Islet precursor cell (in vitro differentiated cells): ENCODE measurements at places on chromosomes 13 and 19.

GRCh38 chr13:26681036-26681435, 79.5 kb downstream of the GPR12 start:
- DNase-seq, result no peak

DNA sequence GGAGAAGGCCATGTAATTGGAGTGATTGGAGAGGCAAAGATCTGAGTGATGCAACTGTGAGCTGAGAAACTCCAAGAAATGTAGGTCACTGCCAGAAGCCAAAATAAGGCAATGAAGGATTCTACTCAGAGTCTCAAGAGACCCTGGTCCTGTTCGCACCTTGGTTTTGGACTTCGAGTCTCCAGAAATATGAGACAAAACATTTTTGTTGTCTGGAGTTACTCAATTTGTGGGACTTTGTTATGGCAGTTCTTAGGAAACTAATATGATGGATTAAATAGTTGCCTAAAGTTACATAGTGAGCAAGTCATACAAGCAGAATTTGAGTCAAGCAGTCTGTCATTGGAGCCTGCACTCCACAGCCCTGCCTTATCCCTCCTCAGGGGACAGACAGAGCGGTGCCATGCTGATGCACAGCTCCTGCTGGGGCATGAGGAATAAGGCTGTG, 104.2 kb downstream of the ITGBL1 start:
- no peak for DNase-seq

DNA sequence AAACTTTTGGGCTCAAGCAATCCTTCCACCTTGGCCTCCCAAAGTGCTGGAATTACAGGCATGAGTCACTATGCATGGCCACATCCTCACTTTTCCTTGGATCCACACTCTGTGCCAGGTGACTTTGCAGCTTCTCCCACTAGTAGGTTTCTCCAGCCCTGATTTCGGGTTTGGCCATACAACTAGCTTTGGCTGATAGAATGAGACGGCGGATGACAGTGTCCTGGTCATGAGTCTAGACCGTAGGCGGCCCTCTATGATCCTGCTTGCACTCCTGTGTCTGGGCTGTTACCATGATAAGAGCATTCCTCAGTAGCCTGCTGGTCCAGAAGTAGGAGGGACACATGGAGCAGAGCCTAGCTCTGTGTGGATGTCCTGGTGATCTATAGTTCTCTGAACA, 112.5 kb upstream of the KL start:
- DNase-seq, result peak; percentile 69

DNA sequence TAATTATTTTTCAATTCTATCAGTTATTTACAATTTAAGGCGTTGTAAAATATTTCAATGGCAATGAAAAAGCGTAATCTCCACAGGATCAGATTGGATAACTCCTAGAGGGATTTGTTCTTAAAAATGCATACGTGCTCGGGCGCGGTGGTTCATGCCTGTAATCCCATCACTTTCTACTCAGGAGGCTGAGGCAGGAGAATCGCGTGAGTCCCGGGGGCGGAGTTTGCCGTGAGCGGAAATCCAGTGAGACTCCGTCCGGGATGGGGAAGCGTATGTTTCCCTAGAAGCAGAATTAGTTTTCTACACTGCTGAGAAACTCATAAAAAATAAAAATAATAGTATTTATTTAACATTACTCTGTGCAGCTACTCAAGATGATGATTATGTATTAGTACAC, 917.8 kb upstream of the PCDH20 start:
- DNase-seq, result no peak

DNA sequence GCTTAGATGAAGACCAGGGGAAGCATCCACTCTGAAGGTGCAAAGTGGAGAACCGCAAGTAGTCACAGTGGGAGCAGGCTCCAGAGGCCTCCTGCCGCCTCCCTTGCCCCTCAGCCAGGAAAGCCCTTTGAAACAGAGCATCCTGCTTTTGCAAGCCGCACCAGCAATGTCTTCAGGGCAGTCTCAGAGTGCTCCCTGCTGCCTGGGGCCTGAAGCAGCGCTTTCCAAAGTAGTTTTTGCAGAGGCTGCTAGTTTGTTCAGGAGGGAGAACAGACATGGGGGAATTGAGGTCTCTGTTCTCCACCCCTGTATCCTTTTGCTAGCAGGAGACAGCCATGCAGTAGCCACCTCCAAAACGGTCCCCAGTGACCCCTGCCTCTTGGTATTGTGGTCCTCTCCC, 15.8 kb upstream of the POP4 start:
- DNase-seq, result no peak

DNA sequence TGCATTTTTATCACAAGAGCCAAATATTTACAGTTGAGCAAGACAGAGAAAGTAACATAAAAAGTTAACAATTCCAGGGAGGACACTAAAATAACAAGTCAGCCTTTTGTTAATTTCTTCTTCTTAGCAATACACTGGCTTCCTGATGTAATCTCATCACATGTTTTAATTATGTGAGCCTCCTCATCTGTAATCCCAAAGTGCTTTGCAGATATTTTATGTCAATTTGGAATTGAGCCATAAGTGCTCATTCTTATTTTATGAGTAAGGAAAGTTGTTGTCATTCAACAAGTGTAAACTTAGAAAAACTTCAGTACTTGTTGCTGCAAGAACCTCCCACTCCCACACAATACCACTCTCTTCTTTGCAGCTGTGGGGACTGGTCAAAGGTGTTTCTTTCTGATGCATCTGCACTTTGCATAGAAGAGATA, 223.6 kb downstream of the GPC6 start:
- no peak for DNase-seq

DNA sequence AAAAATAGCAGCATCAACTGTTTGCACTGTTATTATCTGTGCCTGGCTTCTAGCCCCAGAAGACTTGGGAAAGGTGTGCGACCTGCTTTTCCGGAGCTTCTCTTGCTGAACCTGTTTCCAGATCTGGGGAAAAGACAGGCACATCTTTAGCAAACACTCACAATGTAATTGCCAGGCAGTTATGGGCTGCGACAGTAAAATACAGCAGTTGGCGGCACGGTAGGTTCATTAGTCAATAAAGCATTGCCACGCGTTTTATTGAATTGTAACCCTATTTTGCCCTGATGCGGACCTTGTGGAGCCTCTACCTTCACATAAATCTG, 223.7 kb upstream of the TSHZ3 start:
- DNase-seq, result no peak

- no peak for DNase-seq
Measured at GRCh38 chr13:38417727-38418126, 68.1 kb downstream of the UFM1 start.

- no peak for DNase-seq
Measured at GRCh38 chr13:102970542-102970941, 95.7 kb downstream of the SLC10A2 start.

DNA sequence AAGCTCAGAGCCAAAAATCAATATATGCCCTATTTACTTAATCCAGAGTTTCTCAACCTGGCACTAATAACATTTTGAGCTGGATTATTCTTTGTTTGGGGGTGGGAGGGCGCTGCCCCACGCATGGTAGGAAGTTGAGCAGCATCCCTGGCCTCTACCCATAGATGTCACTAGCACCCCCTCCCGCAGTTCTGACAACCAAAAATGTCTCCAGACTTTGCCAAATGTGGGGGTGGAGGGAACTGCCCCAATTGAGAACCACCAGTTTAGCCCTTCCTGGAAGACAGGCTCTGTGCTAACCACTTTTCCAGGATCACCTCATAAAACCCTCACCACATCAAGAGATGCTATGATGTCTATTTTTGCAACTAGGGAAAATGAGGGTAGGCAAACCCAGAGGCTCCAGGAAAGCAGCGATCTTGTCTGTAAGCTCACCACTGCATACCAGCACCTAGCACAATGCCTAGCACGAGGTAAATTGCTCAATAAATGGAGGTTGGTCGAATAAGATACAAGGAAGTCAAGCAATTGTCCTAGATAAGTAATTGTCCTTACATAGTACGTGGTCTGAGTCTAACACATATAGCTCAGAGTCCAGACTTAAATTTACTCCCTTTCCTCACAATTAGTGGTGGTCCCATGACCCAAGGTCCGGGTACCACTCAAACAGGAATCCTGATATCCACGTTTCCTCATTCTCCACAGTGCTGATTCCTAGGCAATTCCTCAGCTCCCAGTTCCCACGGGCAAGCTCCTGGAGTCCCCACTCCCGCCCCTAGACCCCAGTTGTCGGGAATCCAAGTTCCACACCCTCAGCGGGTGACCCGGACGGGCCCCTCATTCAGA, 892 bp downstream of the TRIR start:
- no peak for DNase-seq

DNA sequence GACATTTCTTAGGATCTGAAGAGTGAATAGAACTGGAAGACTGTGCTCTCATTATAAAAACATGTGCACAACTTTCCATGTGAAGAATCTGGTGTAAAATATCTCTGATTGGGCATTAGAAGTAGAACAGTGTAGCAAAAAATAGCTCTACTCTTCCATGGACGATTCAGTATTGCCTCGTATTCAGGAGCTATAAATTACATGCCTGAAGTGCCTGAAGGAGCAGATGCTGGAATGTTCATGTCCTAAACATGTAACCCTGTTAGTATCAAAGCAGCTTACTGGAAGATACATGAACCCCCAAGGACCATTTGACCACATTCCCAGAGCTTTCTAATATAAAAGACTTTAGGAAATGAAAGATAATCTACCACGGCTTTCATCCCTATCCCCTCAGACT, 528.9 kb downstream of the DACH1 start:
- DNase-seq, result no peak

- DNase-seq, result no peak
Measured at GRCh38 chr13:86193281-86193680, 394.1 kb upstream of the SLITRK6 start.

- peak; percentile 93 for DNase-seq
Measured at GRCh38 chr19:52397310-52398080, at the start of gene ZNF528. TSS of gene ZNF528 (plus strand) at chr19:52397849. CDS start at chr19:52402014, 4,165 bp downstream.

DNA sequence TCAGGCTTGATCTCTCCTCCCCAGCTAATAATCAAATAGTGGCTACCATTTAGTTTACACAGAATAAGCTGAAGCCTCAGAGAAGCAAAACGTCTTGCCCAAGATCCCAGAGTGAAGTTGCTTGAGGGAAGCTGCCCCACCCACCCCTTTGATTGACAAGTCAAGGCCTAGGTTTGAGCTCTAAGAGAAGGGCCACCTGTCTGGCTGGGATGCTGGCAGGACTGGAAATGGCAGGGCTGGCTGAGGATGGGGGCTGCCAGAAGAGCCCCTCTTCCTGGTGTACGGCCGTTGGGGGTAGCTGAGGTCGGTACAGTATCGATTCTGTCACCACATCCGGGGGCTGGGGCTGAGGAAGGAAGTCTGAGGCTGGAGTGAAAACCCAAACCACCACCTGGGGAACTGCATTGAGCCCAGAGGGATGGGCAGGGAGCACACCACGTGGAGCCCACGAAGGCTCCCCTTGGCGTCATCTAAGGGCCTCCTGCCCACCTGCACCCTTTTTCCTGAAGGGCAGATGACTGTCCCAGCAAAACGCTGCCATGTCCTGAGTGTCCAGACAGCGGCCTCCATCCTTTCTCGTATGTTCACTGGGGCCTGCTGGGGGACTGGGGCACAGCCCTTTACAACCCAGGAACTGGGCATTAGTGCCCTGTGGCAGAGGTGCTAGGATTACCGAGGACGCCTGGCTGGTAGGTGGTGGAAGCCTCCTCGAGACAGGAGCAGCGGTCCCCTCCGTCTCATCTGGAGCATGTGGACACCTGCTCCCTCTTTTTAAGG, 1.4 kb upstream of the PRKD2 start:
- no peak for DNase-seq

GRCh38 chr13:97333983-97334382, 100.0 kb upstream of the RAP2A start:
- no peak for DNase-seq

GRCh38 chr19:35260694-35261304, 8.0 kb upstream of the USF2 start:
- DNase-seq, result peak; percentile 32

DNA sequence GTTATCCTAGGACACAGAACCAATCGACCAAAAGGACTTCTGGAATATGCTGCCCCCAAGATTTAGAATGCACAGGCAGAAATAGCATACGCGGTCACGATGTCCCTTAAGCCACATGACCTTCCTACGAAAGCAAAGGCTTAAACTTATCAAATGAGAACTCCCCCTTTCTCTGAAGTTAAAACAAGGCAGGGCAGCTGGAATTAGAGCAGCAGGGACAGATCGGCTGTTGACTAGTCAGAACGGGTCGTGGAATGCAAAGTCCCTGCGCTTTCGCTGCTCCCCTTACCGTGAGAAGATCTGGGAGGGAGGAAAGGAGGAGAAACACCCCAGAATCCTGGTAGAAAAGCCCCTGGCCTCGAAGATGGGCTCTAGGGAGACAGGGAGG, 799 bp upstream of the USPL1 start:
- peak; percentile 84 for DNase-seq

GRCh38 chr13:73966331-73966730, 167.9 kb downstream of the KLF12 start:
- no peak for DNase-seq

DNA sequence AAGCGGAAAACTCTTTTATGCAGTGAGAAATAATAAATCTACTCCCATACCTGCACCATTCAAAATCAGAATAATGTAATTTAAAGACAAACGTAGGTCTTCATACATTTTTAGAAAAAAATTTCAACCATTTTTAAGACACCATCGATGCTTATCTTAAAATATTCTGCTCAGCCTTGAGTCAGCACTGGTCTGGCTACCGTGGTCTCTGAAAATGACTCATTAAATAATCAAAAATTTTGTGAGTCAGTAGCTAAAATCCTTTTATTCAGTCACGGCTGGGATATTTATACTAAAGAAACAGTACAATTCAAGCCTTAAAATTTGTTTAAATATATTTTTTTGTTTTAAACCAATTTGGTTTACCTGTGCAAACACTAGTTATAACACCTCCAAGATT, 2862.8 kb upstream of the PCDH20 start:
- DNase-seq, result no peak

- no peak for DNase-seq
Measured at GRCh38 chr13:29435125-29435911, 160.2 kb downstream of the SLC7A1 start.

DNA sequence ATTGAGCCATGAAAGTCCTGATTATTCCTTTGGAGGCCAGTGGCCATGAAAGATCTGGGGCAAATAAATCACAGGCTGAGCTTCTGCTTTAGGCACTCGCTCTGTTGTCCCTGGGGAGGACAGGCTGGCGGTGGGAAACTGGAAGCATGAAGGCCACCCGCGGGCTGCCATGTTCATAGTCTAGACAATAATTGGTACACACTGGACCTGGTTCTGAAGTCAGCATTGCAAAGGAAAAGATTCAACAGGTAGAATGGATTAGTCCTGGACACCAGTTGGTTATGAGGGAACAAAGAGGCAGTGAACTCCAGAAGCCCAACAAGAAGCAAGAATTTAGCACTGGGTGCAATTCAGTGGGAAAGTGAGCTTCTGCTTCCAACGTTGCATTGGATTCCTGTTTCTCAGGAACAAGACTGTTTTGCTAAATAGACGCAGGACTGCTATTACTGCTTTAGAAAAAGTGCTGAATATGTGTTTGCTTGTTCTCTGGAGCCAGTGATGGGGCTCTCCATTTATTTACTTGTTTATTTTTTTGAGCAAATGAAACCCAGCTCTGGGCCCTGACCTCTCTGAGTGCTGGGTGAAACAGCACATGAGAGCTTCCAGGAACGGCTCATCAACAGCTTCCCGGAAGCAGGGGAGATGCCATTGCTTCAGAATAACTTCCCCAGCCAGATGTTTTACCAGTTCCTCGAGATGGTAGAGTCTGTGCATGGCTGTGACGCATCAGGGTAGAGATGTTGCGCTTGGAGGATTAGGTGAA, 336.4 kb downstream of the ZNF536 start:
- DNase-seq, result no peak
